ENCODE measurements at places on chromosomes 3 and 15.

DNA sequence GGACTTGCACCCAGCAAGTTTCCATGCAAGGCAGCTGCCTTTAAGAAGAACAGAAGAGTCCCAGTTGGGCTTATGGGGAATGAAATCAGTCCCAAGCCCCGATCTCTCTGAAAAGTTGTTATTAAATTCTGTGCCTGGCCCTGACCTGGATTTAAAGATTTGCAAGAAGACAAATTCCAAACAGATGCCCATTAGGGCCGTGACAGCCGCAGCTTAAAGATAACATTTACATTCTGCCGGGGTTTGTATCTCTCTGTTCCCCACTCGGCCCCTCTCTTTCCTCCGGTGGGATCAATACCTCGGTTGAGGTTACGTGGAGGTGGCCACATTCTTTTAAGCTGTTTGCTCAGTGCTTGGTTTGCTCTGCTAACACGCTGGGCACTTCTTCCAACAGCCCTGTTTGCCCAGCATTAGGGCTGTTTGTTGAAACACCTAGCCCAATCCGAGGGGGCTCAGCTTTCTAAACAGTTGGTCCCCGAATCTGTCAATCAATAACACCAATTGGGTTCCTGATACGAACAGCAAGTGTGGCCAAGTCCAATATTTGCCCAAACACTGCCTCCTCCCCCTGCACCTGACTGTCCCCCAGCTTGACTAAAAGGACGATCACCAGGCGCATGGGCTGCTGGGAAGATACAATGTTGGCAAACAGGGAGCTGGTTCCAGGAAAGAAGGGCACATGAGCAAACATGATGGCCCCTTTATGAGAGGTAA is 108.6 kb downstream of the RPLP1 start:
- DNase-seq, result no peak

DNA sequence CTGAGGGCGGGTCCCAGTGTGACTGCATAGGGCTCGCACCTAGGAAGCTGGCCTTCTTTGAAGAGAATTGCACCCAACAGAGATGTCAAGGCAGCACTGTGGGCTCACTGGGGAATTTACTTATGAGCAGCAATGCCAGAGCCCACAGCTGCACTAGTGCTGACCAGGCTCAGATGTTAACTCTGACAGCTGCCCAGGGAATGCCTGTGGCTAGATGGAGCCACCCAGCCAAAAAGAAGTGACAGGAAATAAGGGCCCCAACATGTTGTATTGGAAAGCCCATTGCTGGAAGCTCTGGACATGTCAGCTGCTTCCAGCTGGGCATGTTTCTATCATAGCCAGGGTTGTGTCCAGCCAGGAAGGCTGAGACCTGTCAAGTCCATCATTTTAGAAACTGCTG is 90.9 kb upstream of the ZNF280D start:
- DNase-seq, result no peak

DNA sequence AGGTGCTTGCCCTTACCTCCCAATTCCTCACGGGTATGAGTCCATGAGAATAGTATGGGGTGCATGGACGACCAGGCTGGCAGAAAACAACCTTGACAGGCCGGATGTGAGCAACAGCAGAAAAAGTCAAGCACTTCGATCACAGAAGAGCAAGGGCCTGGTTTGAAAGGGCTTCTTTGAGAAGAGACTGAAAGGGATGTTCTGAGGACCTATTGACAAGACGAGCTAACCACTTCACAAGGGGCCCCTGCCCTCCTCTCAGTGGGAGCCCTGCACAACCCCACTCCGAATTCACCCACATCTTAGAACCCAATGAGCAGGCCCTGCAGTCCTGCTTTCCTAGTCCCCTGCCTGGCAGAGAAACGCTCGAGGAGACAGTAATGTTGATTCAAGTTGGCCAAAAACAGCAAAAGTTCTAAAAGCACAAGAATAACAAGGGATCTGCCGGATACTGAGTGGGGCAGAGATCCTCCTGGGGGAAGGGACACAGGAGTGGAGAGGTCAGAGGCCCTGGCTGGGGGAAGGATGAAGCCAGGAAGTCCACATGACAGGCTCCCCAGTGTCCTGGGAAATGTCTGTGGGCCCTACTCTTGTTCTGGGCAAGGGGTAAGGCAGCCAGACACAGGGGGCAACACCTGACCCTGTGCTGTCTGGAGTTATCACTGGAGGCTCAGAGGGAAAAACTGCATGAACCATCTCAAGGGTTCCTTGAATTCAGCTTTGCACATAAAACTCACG is 14.8 kb upstream of the CX3CR1 start:
- DNase-seq, result no peak

DNA sequence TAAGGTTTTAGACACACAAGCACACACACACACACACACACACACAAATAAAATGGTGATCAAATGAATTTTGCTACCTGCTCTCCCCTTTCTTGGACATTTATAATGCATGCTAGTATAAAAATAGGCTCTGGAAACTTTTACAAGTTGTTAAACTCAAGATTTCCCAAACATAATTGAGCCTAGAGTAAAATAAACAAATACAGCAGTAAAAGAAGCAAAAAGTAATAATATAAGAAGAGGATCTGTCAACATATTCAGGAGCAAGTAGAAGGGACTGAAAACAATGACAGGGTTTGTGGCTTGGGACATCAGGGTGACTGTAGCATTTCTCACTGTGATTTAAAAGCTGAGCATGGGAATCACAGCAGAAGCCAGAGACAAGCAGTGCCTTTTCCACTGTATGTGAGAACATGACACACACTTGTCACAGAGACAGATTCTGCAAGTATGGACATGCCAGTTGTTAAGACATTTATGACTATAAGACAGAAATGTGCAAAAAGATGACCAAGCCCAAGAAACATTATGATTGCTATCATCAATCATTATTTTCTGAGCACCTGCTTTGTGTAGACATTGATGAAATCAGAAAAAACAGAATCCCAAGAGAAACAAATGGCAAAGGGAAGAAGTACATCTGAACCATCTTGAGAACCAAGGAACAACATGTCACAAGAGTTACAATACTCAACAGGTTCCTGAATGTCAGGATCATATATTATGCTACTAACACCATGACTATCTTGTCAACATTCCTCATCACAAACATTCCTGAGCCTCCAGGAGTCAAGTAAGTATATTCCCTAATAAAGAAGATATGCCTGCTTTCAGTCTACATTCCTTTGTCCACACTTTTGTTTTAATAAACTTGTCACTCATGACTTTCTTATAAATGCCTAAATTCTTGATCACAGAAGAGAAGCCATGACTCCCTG is 7.1 kb downstream of the THRB start:
- DNase-seq, result peak; percentile 25

DNA sequence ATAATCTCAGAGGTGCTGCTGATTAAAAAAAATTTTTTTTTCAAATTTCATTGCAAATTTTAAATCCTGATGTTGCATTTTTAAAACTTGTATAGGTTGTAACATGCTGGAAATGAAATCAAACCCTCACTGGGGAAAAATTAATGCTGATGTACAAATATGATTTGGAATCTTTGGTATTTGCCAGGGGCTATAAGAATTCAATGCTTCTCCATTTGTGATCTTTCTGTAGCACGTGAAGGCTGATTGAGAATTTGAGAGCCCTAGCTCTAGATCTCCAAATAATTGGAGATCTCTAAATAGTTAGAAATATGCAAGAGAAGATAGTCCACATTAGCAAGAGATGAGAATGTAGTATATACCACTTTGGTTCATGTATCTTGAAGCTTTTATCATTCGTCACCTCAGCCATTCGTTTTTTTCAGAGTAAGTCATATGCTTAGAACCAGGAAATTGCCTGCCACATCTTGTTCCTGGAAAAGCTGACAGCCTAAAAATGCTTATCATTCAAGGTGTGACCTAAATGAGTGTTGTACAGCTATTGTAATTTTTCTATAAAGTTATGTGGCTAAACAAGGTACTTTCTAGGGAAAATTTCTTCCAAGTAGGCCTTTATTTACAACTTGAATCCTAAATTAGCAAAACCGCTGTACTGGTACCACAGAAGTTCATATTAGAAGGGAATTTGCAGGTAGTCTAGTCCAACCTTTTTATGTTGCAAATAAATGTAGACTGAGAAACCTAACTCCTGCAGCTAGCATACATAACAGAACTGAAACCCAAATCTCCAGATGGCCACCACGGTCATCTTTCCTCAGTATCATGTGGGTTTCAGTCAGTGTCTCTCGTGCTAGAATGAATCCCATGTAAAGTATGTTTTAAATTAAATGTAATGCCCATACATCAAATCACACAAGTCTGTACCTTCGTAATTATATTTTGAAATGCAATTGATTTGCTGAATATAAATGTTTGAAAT is 48.5 kb downstream of the FNDC3B start:
- no peak for DNase-seq

GRCh38 chr3:71521940-71522876 is 61.3 kb downstream of the FOXP1 start:
- no peak for DNase-seq

All from HCEC 1CT (cell line).